ENCODE measurements at places on chromosomes 2 and 18.
A peak's percentile ranks its signal among the peaks of the same experiment; 100 is the strongest.

DNA sequence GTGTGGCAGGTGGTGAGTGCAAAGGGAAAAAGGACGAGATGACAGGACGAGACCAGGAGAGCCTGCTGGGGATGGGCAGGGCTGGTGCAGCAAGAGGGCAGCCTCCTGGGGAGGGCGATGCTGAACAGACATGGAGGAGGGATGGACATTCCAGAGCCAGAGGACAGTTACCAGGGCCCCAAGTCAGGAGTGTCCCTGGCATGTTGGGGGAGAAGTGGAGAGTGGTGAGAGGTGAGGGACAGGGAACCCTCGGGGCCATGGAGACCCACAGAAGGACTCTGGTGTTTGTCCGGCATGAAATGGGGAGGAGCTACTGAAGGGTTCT lies 19.0 kb downstream of the MTERF4 start:
- DNase-seq = no peak

- peak; percentile 89 for DNase-seq
Observed at GRCh38 chr2:219218732-219219701, at the start of gene ABCB6. TSS of gene ABCB6 (minus strand) at chr2:219218958. CDS start at chr2:219218673, 285 bp downstream.

- no peak for DNase-seq
Observed at GRCh38 chr2:196113061-196113974, 44.7 kb upstream of the DNAH7 start.

GRCh38 chr2:204110338-204110741 lies 173.8 kb downstream of the ICOS start:
- peak; percentile 85 for DNase-seq

- no peak for DNase-seq
Observed at GRCh38 chr2:144648837-144649465, 129.0 kb upstream of the ZEB2 start.

DNA sequence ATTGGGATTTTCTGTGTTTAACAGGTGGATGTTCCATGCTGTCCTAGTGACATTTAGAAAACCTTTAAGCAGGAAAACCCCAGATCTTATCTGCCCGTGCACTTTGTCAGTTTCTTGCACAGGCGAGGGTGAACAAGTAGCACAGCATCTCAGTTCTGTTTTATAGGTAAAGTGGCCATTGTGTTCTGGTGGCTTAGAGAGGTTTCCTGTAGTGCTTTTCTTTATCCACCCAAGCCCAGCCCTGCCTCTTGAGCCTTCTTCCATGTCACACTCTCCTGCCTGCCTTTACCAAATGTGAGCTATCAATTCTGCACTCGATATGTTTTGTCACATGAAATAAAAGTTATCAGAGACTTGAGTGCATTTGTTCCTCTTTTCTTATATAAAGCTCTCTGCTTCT lies 135.3 kb upstream of the NOSTRIN start:
- DNase-seq = no peak

- DNase-seq = no peak
Observed at GRCh38 chr2:165825041-165825440, 31.0 kb upstream of the GALNT3 start.

DNA sequence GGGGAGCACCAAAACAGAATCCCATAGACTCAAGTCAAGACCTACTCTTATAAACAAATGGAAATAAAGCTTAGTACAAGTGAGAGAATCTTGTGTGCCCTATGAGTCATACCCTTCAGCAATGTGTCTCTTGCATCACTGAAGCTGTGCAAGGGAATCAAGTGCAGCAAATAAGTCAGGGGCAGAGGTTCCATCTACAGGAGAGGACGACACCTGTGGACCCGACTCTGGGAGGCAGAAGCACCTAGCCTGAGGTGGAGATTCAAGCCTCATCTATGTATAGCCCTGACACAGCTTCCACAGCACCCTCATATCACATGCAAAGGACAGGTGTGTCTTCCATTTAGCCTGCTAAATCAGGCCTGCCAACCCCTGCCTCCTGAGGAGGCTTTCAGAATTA lies 298.2 kb downstream of the CNTNAP5 start:
- DNase-seq = no peak

DNA sequence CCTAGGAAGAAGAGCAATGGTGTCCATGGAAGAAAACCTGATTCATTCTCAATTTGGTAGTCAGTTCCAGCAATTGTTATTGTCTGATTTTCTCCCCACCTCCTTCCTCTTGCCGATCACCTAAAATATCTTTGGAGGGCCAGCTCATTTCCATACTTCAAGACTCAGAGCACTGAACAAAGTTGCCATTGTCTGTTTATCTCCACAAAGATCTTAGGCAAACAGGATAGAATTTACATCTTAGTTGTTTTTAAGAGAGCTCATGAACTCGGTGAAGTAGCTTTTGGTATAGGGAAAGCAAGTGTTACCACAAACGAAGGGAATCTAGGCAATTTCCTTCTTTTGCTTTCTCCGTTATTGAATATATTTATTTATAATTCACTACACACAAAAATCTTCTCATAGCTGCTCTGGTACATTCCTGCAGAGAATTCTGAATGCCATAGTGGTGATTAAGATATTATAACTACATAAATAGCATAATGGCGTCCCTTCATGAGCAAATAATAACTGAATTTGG lies 41.5 kb upstream of the CHST9 start:
- no peak for DNase-seq

DNA sequence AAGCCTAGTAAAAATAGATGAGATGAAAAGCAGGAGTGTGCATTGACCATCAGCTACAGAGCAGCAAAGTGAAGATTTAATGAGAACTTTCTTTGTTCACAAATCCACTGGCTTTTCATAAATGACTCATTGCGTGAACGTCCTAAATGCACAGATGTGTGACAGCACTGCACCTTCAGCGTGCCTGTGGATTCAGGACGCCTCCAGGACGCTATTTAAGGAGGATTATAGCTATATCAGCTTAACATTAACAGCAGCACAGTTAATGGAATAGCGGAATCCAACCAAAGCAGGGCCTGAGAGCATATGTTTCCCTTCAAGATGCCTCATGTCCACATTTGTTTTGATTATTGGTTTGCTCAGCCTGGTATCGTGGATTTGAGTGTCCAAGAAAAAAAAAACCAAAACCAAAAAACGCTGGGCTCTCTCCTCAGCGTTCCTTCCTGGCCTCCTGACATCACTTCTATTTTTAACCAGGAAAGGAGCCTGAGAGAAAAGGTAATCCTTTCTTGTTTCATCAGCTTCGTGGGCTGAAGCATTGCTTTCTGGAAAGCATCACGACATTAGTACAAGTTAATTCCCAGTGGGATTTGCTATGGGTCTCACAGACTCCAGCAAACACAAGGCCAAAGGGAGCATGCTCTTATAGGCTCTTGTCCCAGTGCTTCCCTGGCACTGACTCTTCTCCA lies 447.0 kb upstream of the SMIM21 start:
- no peak for DNase-seq

DNA sequence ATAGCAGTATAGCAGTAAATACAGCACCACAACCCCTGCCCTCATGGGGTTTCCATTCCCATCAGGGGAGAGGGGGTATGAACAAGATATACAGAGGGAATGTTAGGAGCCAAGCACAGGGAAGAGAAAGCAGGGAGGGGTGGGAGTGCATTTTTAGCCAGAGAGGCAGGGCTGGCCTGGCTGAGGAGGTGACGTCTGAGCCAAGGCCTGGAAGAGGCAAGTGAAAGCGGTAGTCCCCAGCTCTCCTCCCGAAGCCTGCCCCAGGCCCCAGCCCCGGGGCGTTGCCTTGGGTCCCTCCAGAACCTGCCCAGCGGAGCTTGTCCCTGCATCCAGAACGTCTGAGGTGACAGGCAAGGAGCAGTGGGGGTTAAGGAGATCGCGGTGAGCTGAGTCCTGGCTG lies 45.1 kb upstream of the FOSL2 start:
- no peak for DNase-seq

DNA sequence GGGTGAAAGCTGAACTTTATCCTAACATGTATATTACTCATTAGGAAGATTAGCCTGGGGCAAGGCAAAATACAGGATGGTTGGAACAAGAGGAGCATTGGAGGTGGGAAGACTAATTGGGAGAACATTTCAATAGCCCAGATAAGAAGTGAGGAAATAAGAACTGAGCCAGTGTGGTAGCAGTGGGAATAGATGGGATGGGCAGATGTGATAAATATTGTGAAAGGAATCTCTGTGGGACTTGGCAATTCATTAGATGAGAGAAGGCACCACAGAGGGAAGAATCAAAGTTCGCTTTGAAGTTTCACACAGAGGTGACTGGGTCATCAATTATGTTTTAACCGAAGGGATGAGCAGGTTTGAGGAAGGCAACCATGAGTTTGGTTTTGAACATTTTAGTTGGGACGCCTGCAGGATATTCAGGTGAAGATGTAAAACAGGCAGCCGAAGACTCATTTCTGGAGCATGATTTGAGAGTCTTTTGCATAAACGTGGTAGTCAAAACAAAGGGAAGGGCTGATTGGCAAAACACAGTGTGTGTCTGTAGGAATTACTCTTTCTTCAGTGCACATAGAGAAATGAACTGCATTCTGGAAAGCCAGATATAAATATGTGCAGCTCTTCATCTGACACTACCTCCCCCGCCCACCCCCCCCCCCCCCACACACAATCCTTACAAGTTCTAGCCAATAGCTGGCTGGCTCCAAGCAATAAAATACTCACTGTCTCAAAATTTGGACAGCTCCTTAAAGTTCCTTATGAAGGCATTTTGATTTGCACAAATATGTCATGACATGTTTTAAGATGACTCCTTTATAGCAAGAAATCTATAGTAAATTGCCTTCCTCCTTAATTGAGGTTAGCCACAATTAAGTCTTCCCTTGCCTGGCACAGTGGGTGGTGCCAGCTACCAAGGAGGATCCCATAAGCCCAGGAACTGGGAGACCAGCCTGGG lies 1.9 kb upstream of the SLC1A4 start:
- peak; percentile 38 for DNase-seq

GRCh38 chr2:85385746-85386145 lies 24.4 kb downstream of the CAPG start:
- DNase-seq = no peak

DNA sequence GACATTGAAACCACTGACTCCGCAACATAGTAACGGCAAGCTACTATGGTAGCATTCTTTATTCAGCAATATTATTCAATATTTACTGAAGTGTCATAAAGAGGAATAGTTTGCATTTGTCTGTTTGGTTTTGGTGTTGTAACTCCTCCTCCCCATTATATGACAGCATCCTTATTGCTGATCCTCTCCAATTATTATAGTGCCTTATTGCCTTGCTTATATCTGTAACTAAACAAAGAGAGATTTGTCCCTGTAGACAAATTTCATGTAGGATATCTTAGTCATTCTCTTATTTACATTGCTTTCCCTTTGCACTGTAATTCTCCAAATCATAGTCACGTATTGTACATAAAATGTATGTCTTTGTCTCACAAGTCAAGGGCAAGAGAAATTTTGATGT lies 1041.2 kb upstream of the ZEB2 start:
- no peak for DNase-seq

DNA sequence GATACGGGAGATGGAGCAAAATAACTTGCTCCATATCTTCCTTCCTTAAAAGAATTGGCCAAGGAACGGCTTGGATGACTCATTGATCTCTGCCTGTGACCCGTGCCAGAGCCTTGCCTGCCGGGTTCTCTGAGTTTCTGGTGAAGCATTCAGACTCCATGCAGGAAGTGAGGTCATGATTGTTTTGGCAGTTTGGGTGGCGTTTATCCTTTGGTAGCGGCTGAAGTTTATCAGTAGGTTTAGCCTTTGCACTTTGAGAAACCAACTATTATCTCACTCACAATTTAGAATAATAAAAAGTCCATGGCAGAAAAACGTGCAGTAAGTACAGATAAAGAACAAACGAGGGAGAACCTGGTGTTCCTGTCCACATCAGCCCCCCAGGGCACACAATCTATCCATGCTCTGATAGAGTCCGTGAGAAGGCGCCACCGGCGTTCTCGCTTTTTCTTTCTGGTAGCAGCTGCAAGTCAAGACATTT lies 15.0 kb upstream of the CTAGE1 start:
- no peak for DNase-seq

DNA sequence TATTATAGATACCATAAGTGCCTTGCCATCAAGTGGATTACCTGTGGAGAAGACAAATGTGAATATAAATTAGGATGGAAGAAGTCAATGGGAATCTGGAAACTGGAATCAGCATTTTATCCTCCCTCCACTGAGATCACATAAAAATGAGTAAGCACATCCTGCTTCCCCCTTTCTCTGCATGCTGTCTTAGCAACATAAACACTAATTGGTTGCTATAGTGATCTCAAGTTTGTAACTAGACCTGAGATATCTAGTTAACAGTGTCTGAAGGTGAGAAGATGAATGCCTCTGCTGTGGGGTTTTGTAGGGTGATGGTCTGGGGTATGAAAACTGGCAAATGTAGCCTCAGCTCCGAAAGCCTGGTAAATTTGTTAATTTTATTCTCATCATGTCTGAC lies 1357.5 kb upstream of the CELF4 start:
- DNase-seq = no peak

DNA sequence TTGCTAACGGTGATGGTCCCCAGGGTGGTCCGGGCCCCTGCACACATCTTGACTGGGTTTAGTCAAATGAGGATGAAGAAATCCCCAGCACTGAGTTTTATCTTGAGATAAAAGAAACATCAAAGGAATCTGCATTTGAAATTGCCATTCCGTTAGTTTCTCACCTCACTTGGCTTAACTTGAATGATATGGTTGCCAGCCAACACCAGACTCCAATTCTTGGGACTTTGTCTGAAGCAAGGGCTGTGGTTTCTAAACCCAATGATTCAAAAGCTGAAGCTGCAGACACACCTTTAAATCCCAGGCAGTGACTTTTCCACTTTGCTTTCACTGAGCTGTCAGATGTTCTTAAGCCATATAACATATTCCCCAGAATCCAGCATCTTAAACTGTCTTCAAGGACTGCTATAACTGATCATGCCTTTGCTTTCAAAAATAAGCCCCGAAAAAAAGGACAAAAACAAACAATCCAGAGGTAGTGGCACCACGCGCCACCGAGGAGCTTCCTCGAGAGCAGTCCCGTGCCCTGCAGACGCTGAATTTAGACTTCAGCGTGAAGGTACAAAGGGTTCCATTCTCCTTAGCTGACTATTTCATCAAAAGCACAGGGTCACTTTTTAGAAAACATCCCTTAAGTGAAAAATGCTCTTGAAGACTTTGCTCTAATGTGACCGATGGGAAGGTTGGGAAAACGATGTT lies 189.3 kb downstream of the HDAC4 start:
- DNase-seq = peak; percentile 26

DNA sequence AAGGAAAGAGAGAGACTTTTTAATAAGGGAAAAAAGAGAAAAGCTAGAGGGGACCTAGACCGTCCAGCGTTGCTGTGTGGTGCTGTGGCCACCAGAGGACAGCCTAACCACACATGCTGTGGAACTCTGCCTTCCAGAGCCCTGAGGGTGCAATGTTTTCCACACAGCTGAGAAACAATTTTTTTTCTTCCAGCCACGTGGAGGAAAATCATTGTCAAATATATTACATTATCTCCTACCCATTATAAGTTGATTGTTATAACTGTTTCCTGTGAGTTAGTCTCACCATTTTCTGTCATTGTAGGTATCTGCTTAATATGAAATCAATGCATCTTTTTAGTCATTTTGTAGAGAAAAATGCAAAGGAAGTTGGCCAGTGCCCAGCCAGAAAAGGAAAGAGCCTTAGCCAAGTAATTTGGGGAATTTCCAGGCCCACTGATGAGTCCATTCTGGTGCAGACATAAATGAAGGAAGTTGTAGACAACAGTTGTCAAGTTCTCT lies 5.9 kb upstream of the MRPL19 start:
- DNase-seq = peak; percentile 69

GRCh38 chr18:24443870-24444269 lies 16.6 kb upstream of the HRH4 start:
- DNase-seq = no peak

GRCh38 chr2:236915726-236916125 lies 170.0 kb upstream of the COPS8 start:
- DNase-seq = no peak

All from activated naive CD4-positive, alpha-beta T cell treated with anti-CD3 and anti-CD28 coated beads for 36 hours (primary cell).